ENCODE measurements at places on chromosomes 2 and 18.
A peak's percentile ranks its signal among the peaks of the same experiment; 100 is the strongest.

DNA sequence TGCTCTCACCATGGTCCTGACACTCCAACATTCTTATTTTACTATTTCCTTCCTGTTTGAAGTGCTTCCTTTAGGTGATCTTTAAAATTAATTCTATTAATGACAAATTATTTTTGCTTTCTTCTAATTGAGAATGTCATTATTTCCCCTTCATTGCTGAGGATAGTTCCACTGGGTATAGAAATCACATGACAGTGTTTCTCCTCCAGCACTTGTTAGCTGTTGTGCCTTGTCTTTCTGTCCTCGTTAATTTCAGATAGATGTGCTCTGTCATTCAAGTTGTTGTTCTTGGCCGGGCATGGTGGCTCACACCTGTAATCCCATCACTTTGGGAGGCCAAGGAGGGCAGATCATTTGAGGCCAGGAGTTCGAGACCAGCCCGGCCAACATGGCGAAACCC, 321.0 kb upstream of the RAB6C start:
- no peak for DNase-seq

GRCh38 chr2:215002500-215002899, 135.9 kb downstream of the ABCA12 start:
- DNase-seq: no peak

DNA sequence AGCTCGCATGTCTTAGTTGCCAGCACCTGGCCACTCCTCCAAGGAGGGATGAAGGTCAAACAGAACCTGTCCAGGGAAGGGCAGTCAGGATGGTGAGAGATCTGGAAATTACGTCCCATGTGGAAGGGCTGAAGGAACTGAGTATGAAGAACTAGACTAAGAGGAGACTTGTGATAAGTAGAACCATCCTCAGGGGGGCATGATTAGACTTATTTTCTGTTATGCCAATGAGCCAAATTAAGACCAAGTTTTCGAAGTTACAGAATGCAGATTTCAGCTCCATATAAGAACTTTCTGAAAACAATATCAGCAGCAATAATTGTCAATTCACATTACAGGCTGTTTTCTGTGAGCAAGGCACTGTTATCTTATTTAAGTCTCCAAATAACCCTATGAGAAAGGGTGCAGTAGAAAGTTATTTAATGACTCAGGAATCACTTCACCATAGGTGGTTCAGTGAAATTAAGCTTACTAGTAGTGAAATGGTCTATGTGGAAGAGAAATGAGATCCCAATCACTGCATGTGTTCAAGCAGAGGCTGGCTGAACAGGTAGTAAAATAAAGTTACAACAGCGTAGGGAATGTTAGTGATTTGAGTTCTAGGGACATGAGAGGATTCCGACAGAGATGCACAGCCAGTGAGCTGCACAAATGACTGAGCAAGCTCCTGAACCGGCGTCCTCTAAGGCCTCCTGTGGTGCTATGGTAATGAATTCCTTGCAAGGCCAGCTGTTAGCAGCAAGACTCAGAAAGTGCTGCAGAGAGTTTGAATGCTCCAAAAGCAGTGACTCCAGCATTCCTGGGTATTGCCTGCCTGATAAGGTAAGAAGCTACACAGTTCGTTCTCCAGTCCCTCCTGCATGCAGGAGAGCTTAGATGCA, 4.5 kb upstream of the DYM start:
- DNase-seq: no peak

DNA sequence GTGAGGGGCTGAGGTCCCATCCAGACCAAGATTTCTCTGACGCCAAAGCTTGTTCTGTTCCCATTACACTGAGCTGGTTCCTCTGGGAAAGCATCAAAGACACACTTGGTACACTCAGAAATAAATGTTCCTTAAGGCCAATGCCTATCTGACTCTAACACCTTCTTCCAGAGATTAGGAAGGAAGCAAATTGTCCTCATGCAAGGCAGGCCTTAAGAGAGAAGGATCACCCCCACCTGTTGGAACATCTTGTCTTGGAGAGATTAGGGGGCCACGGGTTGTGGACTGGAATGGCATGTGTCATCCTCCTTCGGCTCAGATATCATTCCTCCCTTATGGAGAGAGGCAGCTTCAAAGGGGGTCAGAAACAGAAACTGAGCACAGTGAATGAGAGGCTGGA, 100.2 kb downstream of the ANKRD44 start:
- no peak for DNase-seq

DNA sequence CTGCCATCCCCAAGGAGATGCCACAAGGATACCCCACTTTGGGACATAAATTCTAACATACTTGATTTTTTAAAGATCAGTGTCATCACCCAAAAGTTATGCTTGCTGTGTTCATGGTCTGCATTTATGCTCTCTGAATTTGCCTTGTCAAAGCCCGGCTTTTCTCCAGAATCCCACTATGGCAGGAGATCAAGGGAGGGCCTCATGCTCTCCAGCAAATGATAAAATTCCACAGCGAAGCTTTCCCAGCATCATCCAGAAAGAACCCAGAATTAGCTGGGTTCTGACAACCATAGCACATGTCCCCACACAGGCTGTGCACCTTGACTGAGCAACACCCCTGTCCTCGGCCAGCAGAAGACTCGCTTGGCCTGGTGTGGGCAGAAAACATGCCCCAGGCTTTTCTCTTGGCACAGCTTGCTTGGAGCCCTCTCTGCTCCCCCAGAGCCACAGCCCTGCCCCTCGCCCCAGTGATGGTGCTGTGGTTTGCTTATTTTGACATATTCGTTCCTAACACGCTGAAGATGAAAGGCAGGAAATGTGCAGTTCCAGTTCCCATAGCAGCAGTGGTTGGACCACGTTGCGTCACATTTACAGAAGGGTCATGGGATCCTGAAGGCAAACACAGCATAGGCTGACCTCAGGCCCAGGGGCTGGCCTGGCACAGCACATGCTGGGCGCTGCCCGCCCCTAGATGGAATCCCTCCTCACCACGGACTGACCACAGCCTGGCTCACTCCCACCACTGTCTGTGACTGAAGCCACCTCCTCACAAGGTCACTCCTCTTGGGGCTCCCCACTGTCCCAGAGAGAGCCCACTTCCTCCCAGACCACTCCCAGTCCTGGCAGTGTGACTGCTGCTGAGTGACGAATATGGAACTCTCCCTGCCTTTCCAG, 14.1 kb upstream of the CHRNA1 start:
- DNase-seq: peak; percentile 28

DNA sequence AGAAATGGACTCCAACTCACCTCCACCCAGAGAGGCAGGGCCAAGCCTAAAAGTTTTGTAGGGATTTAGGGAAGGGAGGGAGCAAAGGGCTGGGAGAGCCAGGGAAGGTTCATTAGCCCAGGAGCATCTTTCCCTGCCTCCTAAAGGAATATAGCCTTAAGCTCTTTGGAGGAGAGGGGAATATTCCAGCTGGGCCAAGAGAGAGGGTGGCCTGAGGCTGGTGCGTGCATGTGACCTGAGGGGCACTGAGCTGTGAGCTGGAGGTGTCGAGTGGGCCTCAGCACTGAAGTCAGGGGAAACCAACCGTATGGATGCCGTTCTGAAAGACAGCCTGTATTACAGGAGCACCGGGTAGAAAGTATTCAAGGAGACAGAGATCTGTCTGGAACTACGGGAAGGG, 112.6 kb downstream of the KLHL29 start:
- no peak for DNase-seq

DNA sequence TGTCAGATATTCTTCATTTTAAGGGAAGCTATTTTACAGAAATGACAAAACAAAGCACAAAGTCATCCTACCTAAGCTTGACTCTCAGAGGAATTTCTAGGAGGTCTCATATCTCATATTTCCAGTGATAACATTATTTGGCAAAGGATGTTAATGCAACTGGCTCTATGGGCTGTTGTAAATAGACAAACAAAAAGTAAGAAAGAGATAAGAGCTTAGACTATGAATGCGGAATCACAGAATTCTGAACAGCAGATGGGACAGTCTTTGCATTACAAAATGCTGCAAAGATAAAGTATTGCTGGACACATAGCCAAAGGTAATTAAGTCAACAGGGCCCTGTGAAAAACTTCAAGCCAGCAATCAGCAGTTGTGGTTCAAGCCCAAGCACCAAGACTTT, 23.9 kb downstream of the PIAS2 start:
- DNase-seq: no peak

GRCh38 chr18:78571831-78572347, 407.7 kb upstream of the SALL3 start:
- no peak for DNase-seq

GRCh38 chr2:25285265-25286024, 56.3 kb downstream of the DNMT3A start:
- no peak for DNase-seq

- no peak for DNase-seq
Observed at GRCh38 chr2:85668857-85669142, 801 bp upstream of the SFTPB start.

DNA sequence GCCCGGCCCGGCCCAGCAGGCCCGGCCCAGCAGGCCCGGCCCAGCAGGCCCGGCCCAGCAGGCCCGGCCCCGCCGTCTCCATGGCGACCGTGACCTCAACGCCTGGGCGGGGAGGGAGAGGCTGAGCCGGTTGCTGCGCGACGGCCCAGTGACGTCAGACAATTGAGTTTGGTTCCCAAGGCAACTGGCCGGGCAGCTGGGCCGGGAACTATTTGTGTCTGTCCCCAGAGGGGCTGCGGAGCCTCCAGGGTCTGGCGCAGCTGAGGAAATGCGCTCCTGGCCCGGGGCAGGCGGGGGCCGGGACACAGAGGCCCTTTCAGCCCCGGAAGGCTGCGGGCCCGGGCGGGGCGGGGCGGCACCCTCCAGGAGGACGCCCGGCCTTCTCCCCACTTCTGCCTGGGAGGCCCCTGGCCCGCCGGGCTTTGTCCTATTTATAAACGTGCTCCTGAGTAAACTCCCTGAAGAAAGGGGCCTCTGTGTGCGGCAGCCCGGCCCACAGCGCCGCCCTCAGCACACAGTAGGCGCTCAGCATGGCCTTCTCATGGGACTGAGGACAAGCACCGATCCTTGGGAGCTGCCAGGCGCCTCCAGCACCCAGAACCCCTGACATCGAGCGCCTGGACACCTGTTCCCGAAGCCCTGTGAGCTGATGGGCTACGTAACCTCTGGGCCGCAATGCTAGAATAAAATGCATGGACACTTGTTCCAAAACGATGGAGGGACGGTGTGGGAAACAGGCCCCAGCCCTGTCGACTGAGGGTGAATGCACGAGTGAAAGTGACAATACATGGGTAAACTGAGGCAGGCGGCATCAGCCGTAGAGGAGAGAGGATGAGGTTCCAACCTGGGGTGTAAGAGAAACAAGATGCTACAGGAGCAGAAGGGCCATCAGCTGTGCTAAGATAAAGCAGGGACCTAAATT, 12.3 kb downstream of the TEX44 start:
- DNase-seq: peak; percentile 91

GRCh38 chr2:33458248-33458819, 18.1 kb upstream of the RASGRP3 start:
- no peak for DNase-seq

- DNase-seq: no peak
Observed at GRCh38 chr18:62037012-62037742, 144.4 kb upstream of the RNF152 start.

GRCh38 chr2:150214626-150215025, 272.8 kb downstream of the RND3 start:
- no peak for DNase-seq

DNA sequence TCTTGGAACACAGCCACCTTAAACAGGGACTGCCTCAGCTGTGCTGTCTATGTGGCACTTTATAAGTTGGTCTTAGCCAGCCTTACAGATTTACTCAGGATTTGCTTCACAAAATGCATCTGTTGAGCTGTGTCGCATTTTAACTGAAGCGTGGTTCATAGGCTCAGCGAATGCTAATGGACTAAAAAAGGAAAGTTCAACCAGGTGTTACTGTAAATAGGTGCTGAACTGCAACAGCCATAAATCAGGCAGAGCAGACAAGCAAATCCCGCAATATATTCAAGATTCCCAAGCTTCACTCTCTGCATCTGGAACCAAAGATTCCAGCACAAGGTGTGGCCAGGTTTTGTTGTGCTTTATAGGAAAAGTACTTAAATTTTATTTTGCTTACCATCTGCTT, 130.0 kb downstream of the EPHA4 start:
- no peak for DNase-seq

DNA sequence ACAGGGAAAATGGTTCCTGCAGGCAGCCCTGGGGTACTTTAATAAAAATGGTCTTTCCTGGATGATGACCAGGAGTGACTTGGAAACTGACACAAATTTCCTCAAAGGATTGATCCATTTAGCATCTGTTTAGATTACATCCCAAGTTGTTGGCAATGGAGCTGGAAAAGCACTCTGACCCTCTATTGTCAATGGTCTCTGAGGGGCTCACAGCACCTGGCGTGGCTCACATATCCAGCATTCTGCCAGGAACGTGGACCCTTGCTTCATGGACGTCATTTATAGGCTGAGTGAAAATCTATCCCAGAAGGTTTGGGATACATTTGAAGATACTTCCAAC, 43.8 kb downstream of the SERTAD2 start:
- no peak for DNase-seq

DNA sequence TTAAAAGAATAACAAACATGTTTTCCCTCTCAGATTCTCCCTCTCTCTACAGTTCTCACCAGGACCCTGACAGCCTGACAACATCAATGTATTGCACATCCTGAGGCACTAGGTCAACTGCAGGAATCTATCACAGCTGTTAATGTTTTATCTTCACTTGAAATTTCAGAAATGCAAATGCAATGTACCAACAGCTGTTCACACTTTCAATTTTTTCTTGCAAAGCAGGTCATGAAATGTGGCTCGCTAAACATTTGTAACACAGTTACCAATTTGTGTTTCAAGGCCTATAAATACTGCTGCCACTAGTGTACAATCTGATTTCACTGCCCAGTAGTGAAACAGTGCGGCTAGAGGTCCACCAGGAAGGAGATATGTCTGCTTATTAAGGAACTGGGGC, 147.8 kb downstream of the EXOC6B start:
- no peak for DNase-seq

DNA sequence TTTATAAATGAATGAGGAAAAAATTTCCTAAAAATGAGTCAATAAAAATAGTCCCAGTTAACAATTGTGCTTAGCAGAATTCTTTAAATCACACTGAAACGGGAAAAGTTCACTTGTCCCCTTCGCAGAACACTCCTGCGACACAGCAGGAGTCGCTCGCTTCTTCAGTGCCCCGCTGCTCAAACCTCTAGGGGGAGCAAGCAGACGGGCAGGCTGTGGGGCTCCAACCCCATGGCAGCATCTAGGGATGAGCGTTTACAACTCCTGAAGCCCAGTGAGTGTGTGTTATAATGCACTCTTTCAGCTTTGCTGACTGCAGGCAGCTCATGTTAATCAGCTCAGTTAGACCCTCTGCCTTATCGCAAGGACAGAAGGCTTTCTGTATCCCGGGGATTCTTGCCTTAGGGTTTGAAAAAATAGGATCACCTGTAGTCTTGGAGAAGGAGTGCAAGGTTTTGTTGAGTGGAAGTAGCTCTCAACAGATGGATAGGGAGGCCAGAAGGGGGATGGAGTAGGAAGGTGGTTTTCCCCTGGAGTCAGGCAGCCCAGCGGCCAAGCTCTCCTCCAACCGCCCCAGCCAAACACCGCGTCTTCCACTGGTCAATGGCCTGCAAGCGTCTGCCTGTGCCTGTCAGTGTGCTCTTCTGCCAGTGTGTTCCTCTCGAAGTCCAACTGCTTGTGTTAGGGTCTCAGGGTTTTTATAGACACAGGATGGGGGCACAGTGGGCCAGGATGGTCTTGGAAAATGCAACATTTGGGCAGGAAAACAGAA, 1977.7 kb upstream of the LRRTM1 start:
- no peak for DNase-seq
